Natural killer cell treated with Interleukin-12 subunit alpha and Interleukin-12 subunit beta and Interleukin-15 and Interleukin-18, amount 100 ng/mL, for 72 hours (primary cell): ENCODE measurements at places on chromosomes 1 and 21. TPM values are rescaled to one million over a fixed set of nuclear protein-coding genes. Genes with fewer than 3 reads are reported as not detected.

The MARCKSL1 gene
- 35.9 TPM for total RNA-seq

The KCNJ6 gene
- not detected for total RNA-seq

DNA sequence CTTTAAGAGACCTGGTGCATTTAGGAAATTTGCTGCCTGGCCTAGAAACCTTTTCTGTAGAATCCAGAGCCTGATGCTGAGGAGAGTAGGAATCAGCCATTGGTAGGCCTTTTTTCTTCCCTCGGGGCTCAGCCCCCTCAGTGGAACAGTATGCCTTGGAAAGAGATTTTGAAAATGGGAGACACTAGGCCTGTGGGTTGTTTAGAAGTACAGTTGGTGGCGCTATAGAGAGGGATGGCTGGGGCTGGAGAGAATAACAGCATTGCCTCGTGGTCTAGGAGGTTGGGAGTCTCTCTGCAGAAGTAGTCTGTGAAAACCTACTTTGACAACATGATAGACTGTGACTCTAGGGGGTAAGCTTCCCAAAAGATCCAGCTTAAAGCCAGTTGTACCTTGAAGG is 8.2 kb downstream of the KIF2C start:
- H3K4me3 ChIP-seq = no peak overlapping the region
- DNase-seq = no peak
- no peaks in the 10 kb centered on the region for H3K4me1 ChIP-seq
- no peaks in the 10 kb centered on the region for H3K27me3 ChIP-seq
- H3K27ac ChIP-seq = no peak overlapping the region
- peaks cover 4% of the 10 kb centered on the region for H3K36me3 ChIP-seq

DNA sequence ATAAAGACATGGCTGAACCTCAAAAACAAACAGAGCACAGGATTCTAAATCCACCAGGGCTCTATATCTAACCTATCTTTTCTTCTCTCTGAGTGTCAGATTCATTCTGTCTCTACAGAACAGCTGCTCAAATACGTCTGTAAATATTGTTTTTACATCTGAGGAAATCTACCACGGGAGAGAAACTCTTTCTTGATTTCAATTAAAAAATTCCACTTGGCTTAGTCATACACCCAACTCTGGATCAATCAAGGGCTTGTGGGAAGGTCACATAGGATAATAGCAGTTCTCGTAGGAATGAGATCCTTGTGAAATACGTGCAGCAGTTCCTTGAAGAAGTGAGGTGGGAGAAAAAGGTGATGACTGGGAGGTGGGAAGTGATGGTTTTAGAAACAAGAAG is 1355.7 kb upstream of the ADGRL2 start:
- H3K27ac ChIP-seq = no peak overlapping the region
- no peak overlapping the region for H3K4me3 ChIP-seq
- H3K4me1 ChIP-seq = no peaks in the 10 kb centered on the region
- peaks cover 5% of the 10 kb centered on the region for H3K36me3 ChIP-seq

GRCh38 chr1:107464827-107465226 is 324.0 kb downstream of the NTNG1 start:
- no peaks in the 10 kb centered on the region for H3K4me1 ChIP-seq
- peaks cover 47% of the 10 kb centered on the region for H3K27me3 ChIP-seq
- no peak overlapping the region for H3K27ac ChIP-seq
- no peaks in the 10 kb centered on the region for H3K36me3 ChIP-seq
